ENCODE measurements at places on chromosomes 5 and 9.
A peak's percentile ranks its signal among the peaks of the same experiment; 100 is the strongest.

DNA sequence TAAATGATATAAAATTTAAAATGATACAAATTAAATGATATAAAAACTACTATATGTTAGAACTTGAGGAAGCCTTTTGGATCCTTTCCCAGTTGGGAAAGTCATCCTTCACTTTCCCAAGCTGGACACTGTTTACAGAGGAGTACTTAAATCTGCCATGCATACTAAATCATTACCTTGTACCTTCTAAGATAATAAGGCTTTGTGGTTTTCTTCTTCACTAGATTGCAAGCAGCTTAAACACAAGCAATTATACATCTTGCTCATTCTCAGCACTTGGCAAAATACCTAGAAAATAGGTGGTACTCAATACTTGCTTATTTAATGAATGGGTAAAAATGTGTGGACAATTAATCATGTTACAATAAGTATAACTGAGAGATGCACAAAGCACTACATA is 666.8 kb downstream of the PTPRD start:
- no peak for DNase-seq

DNA sequence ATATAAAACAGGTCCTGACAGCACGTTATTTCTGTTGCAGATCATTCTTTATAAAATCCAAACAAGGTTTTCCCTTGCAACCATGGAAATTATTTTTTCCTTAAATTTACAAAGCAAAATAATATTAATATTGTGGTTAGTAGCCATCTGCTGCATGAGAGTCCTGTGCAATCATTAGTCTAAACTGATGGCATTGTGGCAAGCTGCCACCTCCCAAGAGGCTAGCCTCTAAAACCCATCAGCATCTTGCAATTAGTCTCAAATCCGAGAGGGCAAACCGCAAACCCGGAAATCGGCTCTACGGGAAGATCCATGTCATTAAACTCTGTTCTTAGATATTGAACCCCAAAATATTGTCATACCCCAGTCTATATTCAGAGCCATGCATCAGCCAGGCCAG is 11.3 kb upstream of the CDH6 start:
- DNase-seq = no peak

- no peak for DNase-seq
These were observed 318.1 kb upstream of the DAB2 start for GRCh38 chr5:39742916-39743315.

- no peak for DNase-seq
These were observed 59.6 kb downstream of the COL15A1 start for GRCh38 chr9:99003308-99003707.

GRCh38 chr5:124951661-124952060 is 205.2 kb upstream of the ZNF608 start:
- DNase-seq = no peak

DNA sequence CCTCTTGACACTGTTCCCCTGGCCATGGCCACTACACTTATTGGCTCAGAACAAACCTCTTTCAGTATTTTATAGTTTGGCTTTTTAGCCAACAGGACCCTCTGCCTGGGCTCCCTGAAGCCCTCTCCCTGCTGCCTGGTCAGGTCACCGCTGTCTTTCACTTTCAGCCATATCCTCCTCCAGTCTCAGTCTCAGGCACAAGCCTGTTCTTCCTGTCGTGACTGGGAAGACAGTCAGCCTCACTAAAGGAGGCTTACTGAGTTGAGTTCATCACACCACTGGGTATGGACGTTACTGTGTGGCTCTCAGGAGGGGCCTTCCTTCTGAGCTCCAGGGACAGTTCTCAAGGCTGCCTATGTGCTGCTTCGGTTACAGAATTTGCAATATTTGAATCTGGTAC is 2.0 kb downstream of the QSOX2 start:
- DNase-seq = no peak

DNA sequence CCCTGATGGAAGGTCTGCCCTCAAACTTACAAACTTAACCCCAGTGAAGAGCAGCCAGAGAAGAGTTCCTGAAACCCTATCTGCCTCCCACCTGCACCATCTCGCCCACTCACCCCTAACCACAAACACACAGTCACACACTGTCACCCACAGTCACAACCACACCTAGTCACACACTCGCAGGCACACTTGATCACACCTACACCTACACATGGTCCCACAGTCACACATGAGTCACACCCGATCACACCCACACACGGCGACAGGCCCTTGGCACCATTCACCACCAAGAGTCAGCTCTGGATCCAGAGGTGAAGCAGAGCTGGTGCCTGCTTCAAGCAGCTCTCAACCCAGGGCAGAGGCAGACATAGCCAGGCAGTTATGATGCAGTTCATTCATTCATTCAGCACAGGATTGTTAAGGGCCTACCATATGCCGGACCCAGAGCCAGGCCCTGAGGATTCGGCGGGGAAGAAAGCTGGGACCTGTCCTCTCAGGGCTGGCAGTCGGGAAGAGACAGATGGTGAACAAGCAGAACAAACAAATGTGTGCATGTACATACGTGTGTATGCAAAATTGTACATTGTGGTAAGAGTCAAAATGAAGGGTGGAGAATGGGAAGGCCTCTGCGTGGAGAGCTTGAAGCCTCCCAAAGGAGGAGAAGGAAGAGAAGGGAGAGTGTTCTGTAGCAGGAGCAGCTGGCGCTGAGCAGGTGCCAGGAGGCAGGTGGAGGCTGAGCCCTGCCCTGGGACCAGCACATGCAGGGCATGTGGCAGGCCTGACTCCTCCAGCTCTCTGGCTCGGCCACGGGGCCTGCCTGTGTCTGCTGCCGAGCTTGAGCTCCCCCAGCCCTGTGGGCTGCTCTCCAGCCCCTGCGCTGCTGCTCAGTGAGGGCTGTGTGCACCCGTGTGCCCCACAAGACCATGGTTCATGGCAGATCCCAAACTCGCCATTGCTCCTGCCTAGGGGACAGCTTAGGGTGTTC is 6.4 kb downstream of the TSPAN17 start:
- DNase-seq = no peak

GRCh38 chr9:25861421-25861820 is 183.2 kb upstream of the TUSC1 start:
- DNase-seq = no peak

GRCh38 chr5:163478126-163478981 is 17.9 kb downstream of the HMMR start:
- no peak for DNase-seq

- DNase-seq = peak; percentile 81
These were observed 158.9 kb downstream of the RMI1 start for GRCh38 chr9:84139296-84140070.

DNA sequence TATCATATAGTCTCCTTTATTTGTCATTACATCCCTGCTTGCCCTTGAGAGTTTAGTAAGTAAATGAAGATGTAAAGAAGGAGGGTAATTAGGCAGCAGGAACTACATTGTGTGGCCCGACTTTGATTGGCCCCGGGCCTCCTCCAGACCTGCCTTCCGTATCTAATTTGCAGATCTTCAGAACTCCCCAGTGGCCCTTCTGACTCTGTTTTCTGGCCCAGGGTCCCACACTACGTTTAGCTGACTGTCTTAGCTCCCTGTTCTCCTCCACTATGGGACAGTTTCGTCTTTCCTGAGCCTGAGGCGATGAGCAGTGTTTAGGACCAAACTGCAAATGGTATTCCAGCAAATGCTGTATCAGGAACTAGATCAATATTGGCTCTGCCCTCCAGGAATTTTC is 21.6 kb upstream of the CTSL start:
- no peak for DNase-seq

- no peak for DNase-seq
These were observed 4.8 kb downstream of the PRSS3 start for GRCh38 chr9:33799928-33800704.

GRCh38 chr9:125807079-125807478 is 59.9 kb downstream of the PBX3 start:
- no peak for DNase-seq

- DNase-seq = no peak
These were observed 64.7 kb downstream of the FRMD3 start for GRCh38 chr9:83473488-83473971.

- peak; percentile 32 for DNase-seq
These were observed 58.6 kb downstream of the IL6ST start for GRCh38 chr5:55936100-55936693.

GRCh38 chr5:75701856-75702255 is 15.4 kb downstream of the POC5 start:
- no peak for DNase-seq

- no peak for DNase-seq
These were observed 330.1 kb downstream of the EFNA5 start for GRCh38 chr5:107340631-107341030.

GRCh38 chr5:159403906-159404681 is 73.8 kb upstream of the IL12B start:
- no peak for DNase-seq

GRCh38 chr5:30287890-30288289 is 905.6 kb upstream of the CDH6 start:
- no peak for DNase-seq

- DNase-seq = no peak
These were observed 108.6 kb upstream of the SH3GL2 start for GRCh38 chr9:17470036-17470813.

DNA sequence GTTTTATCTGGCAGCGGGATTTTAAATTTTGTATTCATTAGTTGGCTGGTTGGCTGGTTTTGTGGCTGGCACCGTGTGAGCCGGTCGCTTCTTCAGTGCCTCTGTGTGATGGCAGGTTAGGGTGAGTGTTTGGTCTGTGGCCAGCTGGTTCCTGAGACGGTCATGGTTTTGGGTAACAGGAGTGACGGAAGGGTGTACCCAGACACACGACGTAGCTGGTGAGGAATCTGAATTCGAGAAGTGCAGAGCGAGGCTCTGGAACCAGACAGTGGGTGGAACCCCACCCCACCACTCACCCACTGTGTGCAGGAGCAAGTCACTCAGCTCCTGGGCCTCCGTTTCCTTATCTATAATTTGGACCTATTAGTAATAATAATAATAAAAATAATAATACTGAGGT is 2.7 kb downstream of the BTNL9 start:
- no peak for DNase-seq

GRCh38 chr5:116944183-116944582 is 369.6 kb upstream of the SEMA6A start:
- no peak for DNase-seq

GRCh38 chr9:93082841-93083411 is 13.1 kb upstream of the CARD19 start:
- no peak for DNase-seq

GRCh38 chr9:105836936-105837660 is 142.8 kb downstream of the TMEM38B start:
- DNase-seq = no peak

DNA sequence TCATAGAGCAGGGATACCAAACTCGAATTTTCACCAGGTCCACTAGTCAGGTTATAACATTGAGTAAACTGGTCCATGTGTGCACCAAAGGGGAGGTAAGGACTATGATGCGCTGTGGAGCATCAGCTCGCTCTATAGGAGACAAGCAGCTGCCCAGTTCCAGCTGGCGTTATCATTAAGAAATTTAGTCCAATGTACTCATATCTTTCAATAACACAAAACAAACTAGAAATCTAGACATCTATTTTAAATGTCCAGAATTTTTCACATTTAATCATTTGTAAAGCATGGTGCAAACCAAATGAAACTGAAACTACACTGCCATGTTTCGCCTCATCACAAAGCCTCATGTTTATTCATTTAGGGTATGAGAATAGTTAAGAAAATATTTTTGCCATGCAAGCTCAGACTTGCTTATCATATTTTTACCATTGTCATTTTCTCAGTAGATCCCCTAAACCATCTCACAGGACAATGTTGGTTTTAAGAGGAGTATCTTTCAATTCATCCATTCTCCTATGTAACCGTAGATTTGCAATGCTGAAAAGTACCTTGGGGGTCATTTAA is 50.9 kb downstream of the ZNF474 start:
- DNase-seq = no peak

DNA sequence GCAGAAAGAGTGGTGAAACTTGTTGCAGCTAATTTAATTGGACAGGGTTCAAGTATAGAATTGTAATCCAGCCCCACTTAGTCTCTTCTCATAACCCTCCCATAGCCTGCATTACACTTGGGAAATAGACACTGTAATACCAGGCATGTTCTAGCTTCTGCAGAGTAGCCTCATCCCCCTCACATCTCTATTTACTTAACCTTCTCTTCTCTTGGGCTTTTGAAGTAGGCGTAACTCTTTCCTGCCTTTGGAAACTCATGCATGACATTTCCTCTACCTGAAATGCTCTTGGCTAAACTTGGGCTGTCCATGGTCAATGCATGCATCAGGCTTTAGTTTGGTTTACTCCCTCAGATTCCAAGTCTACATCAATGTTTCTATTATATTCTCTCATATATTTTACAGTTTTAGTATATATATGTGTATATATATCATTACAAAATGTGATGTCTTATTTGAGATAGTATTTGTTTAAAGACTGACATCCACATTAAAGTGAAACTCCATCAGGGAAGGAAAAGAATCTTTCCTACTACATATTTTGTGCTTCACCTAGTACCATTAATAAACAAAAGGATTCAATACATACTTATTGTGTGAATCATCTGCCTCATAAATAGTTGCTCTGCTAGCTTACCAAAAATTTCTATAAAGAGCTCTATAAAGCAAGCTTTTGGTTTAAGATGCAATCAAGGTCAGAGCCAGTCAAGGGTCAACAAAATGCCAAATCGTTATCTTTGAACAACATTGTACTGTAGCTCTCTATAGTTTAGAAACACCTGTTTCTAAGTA is 1158.0 kb downstream of the MAT2B start:
- no peak for DNase-seq

DNA sequence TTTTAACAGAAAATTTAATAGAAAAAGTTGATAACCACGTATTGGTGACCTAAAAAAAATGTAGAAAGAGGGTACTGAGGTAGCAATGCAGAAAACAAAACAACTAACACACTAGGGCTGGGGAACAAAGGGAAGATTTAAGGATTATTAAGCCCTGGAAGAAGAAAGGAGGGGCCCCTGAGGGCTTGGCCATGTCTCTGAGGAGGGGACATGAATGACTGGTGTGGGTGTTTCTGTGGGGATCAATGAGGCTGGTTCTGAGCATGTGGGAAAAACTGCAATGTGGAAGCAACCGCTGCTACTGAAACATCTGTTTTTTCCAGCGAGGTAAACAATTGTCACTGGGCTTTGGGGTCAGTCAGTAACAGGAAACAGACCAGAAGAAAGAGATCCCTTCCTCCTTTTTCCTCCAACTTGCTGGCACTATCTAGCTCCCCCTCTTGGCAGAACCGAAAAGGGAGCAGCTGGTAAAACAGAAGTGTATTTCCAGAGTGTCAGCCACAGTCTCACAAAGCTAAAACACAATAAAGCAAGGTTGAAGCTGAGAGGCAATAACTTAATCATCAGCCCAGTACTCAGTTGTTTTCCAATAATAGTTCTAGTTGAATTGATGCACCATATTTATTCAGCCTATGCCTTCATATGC is 48.3 kb downstream of the ATPSCKMT start:
- DNase-seq = no peak

GRCh38 chr5:56155992-56156584 is 77.0 kb downstream of the ANKRD55 start:
- DNase-seq = no peak

GRCh38 chr9:7592321-7593316 is 207.0 kb downstream of the DMAC1 start:
- no peak for DNase-seq

DNA sequence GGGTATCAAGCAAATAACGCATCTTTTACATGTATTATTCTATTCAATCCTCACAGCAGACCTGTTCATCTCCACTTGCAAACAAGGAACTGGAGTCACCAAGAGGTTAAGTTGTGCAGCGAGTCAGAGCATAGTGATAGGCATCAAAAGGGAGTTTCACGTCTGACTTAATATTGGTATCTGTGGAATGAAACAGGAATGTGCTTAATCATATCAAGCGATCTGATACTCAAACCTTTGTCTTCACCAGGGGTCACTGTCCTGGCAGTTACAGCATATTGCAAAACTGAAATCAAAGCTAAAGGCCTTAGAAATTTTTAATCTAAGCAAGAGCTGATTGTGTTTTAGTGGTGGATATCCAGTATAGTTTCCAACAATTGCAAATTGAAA is 271.6 kb downstream of the PLK2 start:
- DNase-seq = no peak

Measured in NCI-H1092 (cell line).